ENCODE measurements at places on chromosomes 13 and 19.

DNA sequence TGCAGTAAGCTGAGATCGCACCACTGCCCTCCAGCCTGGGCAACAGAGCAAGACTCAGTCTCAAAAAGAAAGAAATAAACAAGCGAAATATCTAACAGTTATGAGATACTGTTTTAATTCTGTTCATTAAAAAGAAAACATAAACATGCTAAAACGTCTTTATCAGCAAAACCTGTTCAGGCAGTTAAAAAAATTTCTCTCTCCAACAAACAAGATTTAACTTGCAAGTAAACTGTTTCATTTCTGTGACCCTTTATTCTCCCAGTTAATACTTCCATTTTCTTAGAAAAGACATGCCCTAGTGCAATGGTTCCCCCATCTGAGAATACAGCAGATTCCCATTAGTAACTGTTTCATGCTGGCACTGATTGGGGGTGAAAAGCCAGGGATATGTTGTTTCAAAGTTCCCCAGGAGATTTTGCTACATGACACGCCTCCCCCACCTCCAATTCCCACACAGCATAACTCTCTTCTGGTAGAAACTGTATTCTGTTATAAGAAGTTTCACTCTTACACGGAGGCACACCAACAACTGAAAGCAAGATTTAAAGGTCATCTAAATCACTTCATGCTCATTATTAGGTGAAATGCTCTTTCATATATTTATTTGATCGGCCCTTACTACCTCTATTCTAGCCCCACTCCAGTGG lies 24.4 kb downstream of the ELF1 start:
- no peak for DNase-seq

DNA sequence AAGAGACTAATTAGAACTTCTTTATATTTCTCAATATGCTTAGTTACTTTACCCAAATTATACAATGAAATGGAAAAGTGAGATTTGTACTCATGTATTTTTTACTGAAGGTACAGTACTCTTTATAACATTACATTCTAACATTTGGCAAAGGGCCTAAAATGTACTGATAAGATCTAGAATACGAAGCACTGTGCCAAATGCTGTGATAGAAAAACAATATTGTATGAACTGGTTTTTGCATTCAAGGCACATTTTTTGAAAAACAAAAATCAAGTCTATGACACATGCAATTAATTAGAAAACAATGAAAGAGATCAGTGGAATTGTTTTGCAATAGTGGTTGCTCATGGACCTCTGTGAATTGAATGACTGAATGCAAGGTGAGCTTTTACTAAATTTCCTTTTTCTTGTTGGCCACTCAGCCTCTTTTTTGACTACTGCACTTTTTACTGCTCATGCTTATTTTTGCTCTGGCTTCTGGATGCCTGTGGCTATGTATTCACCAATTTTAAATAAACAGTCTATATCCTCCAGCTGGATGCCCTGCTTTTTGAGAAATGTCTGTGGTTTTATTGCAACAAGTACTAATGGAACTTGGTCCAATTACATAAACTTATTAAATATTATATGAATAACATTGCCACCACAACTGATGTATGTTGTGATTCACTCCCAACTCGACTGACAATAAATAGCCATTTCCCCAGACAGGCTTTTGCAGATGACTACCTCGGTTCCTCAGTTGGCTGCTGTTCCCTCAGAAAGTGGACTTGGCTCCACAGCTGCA lies 41.4 kb upstream of the OBI1 start:
- DNase-seq, result peak; percentile 64

GRCh38 chr13:20080377-20081164 lies 80.3 kb downstream of the GJA3 start:
- DNase-seq, result peak; percentile 20

- DNase-seq, result no peak
Measured at GRCh38 chr13:85191996-85192718, 607.1 kb downstream of the SLITRK6 start.

GRCh38 chr19:17996826-17997316 lies 11.1 kb upstream of the ARRDC2 start:
- DNase-seq, result peak; percentile 76

DNA sequence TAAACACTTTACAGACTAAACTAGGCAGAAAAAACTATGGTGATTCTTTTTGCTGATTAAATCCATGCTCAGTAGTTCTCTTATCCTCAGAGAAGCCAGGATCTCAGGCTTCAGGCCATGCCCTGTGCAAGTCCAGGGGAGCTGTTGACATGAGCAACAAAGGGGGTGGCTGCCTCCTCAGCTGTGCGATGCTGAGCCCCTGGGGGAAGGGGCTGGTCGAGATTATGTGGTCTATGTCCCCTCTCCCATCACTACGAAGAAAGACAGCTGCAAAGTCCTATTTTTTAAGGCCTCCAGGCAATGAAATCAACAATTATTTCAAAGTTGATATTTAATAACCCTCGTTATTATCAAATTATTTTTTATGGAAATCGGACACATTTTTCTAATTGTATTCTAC lies 37.0 kb downstream of the IRS2 start:
- no peak for DNase-seq

DNA sequence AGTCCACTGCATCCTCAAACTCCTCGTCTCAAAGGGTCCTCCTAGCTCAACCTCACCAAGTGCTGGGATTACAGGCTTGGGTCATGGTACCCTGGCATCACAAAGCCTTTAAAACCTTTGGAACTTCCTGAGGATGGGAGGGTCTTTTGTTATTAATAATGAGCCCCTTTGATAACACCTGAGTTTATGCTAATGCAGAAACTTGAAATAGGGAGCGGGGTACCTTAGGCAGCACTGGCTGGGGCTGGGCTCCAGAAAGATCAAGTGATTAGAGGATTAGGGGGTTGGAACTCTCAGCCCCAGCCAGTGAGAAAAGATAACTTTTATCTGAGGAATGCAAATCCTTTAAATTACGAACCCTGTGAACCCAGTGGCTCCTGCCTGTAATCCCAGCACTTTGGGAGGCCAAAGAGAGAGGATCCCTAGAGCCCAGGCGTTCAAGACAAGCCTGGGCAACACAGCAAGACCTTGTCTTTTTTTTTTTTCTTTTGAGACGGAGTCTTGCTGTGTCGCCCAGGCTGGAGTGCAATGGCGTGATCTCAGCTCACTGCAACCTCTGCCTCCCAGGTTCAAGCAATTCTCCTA lies 9.3 kb upstream of the PSPC1 start:
- DNase-seq, result no peak

DNA sequence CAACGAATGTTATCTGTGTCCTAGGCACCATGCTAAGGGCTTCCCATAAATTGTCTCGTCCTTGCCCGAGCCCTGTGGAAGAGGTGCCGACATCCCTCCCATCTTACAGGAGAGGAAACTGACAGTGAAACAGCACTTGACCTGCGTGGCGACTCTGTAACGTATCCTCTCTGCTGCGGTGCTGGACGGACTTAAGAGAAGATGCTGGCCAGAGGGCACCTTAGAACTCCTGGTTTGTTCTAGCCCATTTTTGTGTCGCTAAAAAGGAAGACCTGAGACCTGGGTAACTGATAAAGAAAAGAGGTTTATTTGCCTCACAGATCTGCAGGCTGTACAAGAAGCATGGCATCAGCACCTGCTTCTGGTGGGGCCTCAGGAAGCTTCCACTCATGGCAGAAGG lies 68.6 kb downstream of the KCTD15 start:
- no peak for DNase-seq

DNA sequence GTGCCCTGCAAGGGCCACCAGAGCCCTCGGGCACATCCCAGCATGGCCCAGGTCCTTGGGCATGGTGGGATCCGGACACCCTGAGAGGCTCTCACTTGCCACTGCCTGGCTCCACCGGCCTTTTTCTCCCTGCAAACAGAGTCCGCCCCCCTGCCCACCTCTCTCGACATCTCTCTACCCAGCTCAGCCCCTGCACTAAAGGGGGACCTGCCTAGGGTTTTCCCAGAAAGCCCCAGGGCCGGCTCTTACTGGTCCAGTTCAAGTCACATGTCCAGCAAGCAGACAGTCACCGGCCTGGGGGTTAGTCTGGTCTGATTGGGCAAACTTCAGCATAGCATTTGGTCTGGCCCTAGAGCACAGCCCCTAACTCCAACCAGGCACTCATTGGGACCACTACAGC lies 52.9 kb downstream of the SMARCA4 start:
- DNase-seq, result no peak

DNA sequence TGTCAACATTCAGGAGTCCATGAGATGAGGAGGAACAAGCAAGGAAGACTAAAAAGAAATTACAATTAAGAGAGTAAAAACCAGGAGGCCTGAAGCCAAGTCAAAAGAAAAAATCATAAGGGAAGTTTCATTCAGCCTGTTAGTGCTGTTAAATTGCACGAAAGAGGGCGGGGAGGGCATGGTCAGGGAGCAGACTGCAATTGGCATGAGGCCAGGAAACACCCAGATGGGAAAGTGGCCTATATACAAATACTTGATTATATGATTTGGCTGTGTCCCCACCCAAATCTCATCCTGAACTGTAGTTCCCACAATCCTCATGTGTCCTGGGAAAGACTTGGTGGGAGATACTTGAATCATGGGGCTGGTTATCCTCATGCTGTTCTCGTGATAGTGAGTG lies 43.9 kb downstream of the TNFSF13B start:
- DNase-seq, result no peak

DNA sequence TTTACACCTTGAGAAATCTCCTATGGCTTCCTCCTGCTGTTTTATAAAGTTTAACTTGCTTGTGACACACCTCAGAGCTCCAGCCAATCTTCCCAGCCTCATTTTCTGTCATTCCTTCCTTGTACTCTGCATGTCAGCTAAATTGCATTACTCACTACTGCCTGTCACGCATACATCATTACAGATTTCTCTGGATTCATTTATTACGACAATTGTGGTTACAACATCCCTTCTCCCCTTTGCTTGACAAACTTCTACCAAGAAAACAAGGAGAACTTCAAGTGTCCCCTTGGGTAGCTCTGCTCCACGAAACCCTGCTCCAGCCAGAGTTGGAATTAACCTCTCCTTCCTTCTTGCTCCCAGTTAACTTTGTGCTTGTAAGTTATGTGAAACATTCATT lies 22.0 kb upstream of the GPR18 start:
- DNase-seq, result peak; percentile 10

DNA sequence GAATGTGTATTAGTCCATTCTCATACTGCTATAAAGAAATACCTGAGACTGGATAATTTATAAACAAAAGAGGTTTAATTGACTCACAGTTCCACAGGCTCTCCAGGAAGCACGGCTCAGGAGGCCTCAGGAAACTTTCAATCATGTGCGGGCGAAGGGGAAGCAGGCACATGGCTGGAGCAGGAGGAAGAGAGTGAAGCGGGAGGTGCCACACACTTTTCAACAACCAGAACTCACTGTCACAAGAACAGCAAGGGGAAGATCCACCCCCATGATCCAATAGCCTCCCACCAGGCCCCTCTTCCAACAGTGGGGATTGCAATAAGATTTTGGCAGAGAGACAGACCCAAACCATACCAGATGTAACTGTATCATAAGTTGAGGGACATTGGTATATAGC lies 72.7 kb downstream of the IRS2 start:
- DNase-seq, result no peak

GRCh38 chr13:79912403-79912802 lies 428.5 kb downstream of the SPRY2 start:
- DNase-seq, result no peak

- no peak for DNase-seq
Measured at GRCh38 chr19:31497709-31498108, 148.5 kb upstream of the TSHZ3 start.

DNA sequence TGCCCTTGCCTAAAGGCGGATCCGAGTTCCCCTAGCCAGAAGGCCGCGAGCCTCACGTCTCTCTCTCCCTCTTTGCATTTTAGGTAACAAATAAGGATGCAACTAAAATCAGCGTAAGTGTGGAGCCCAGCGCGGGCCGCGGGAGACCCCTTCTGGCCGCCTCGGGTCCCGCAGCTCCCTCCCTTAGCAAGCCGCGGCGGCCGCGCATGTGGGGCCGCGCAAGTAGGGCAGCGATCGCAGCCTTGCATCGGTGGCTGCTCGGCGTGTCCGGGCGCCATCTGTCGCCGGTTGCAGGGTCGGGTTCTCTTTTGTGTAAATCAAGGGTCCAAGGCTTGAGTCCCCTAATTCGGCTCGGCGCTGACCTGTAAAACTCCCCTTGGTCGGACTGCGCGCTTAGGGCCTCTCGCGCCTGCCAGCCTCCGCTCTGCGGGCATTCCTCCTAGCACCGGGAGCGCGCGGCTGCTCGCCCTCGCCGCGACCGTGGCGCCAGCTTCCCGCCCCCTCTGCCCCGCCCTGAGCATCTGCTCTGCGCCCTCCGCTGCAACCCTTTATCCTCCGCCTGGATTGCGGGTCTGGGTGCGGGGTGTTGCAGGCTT lies 2.7 kb downstream of the VSTM2B start:
- DNase-seq, result peak; percentile 75

DNA sequence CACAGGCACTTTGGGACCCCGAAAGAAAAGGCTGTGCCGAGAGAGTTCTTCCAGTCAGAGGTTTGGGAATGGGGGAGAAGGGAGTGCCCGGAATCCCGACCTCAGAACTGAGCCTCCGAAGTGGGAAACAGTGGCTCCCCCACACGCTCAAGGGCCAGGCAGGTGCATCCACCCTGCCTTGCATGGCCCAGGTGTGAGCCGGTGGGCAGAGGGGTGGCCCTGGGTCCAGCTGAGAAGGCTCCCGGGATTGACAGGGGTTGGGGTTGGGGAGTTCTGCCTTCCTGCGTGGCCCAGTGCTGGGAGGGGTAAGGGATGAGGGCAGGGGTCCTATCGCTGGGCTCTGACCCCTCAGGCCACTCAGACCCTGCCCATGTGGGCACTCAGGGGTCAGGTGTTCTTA lies 163.5 kb upstream of the TUBA3C start:
- DNase-seq, result no peak

DNA sequence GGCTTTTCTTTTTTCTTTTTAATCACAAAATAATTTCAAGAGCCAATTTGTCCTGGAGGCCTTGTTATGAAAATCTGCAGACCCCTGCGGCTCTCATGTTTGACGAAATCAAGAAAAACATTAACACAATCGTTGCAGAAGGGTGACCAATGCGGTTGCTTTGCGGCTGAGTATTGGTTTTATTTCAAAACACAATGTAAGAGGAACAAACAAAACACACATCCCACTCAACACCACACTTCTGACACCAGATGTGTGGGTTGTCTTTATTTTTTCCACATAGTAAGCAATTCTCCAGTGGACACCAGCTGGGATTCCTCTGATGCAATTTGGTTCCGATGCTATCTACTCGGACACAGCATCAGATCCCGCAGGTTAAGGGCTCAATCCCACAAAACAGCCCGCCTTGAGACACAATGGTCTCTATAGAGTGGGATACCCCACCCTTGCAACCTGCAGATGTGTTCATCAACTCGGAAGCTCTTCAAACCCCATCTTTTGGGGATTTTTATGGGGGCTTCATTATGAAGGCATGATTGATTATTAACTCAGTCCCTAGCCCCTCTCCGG lies 21.9 kb upstream of the CCDC124 start:
- peak; percentile 56 for DNase-seq

DNA sequence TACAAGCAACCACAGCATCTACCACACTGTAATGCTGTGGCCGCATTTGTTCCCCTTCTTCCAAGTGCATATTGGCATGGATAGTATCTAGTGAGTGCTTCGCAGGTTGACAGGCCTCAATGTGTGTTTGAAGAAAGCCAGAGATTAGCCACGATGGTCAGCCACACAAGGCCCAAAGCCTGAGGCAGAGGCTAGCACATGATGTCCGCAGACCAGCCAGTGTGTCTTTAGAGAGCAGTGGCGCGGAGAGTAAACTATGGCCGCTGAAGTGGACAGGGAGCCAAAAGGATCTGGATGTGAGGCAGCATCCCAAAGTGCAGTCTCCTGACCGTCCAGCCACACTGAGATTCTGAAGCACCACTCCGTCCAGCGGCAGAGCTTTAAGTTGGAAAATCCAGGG lies 36.0 kb downstream of the BRD4 start:
- no peak for DNase-seq

GRCh38 chr19:32828643-32829344 lies 40.8 kb downstream of the SLC7A9 start:
- DNase-seq, result no peak

Measured in choroid plexus epithelial cell (primary cell).